ENCODE measurements at places on chromosomes 13 and 19.

DNA sequence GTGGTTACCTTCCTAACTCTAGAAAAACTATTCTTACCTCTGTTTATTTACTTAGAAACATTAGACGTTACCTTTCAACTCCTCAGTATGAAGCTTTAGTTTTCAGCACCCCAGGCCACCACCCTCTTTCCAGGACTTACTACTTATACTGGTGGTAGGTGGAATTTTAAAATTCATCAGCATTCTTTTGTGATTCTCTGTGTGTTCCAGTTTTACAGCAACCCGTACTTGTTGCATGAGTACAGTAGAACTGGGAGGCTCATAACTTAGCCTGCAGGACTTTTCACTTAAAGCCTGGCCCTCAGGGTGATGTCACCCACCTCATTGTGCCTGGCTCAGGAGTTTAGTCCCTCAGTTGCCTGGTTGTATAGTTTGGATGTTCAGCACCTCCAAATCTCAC lies 49.4 kb upstream of the ALOX5AP start:
- DNase-seq: no peak

- DNase-seq: no peak
Observed at GRCh38 chr19:7674010-7675005, 2.6 kb upstream of the MCEMP1 start.

GRCh38 chr13:68523838-68524424 lies 1293.8 kb upstream of the PCDH9 start:
- no peak for DNase-seq

DNA sequence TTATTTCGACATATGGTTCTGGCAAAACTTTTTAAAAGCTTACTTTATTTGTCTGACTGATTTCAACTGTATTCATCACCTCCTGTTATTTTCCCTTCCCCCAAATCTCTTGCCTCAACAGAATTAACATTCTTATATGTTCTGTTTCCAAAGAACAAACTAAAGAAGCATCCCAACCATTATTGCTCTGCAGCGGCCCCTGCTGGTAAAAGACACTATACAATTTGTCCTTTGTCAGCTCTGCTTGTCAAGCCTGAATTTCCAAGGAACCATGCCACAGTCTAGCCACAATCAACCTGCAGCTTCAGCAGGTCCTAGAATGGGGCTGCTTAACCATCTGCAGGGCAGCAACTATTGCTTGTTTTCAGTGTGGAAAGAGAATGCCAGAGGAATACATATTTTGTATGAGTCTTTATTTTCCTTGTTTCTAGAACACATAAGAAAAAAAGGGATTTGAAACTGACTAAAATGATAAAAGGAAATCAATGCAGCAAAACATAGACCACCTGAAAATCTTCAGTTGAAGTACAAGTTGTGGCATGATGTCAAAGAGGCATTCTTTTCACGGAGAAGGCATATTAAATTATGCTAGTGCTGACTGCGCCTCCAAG lies 845.3 kb downstream of the DIAPH3 start:
- peak; percentile 56 for DNase-seq

DNA sequence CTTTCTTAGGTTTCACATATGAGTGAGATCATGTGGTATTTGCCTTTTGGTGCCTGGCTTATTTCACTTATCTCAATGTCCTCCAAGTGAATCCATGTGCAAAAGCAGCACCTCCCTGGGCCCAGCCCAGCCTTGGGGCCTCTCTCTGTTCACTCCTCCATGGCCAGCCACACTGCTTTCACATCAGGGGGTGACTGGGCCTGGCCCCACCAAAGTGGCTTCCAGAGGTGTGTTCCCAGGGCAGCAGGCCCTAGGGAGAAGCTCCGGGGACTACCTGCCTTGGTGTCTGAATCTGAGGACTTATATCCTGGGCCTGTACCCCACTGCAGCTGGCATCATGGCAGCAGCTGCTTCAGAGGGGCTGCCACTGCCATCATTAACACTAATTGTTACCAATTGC lies 829.9 kb upstream of the SLITRK5 start:
- DNase-seq: no peak

GRCh38 chr19:13066933-13067807 lies 35.5 kb downstream of the LYL1 start:
- DNase-seq: no peak

DNA sequence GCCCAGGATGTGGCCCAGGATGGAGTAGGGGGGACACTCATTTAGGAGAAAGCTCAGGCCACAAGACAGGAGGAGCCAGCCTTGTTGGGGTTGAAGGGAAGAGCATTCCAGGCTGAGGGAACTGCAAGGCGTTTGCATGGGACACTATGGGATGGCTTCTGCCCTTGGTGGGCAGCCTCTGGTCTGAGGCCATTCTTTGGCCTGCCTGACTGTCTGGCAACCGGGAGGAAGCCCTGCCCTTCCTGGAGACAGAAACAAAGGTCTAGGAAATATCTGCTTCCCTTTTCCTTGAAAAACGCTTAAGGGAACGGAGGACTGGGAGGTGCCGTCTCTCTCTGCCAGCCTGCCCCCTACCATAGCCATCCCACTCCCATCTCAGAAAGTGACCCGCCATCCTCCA lies 2.8 kb upstream of the ICAM1 start:
- DNase-seq: no peak

DNA sequence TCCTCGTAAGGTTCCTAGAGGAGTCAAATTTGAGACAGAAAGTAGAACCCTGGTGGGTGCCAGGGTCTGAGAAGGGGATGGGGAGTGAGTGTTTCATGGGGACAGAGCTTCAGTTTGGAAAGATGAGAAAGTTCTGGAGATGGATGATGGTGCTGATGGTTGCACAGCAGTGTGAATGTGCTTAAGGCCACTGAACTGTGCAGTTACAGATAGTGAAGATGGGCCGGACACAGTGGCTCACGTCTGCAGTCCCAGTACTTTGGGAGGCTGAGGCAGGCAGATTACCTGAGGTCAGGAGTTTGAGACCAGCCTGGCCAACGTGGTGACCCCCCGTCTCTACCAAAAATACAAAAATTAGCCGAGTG lies 917 bp downstream of the SPC24 start:
- DNase-seq: no peak

GRCh38 chr13:77009011-77009410 lies 17.1 kb downstream of the CLN5 start:
- DNase-seq: no peak

- no peak for DNase-seq
Observed at GRCh38 chr19:29540114-29540513, 14.3 kb downstream of the VSTM2B start.

DNA sequence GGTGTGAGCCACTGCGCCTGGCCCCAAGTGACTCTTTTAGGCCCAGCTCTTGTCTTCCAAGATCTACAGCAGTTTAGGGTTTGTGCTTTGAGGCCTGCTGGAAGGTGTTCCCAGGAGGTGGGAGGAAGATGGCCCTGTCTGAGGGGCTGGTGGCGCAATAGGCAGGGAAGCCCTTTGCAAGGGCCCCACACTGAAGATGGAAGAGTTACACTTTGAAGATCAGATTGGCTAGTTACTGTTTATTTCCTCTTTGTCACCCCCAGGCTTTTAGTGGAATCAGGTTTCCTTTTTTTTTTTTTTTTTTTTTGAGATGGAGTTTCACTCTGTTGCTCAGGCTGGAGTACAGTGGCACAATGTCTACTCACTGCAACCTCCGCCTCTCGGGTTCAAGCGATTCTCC lies 1.9 kb upstream of the RABAC1 start:
- DNase-seq: no peak

DNA sequence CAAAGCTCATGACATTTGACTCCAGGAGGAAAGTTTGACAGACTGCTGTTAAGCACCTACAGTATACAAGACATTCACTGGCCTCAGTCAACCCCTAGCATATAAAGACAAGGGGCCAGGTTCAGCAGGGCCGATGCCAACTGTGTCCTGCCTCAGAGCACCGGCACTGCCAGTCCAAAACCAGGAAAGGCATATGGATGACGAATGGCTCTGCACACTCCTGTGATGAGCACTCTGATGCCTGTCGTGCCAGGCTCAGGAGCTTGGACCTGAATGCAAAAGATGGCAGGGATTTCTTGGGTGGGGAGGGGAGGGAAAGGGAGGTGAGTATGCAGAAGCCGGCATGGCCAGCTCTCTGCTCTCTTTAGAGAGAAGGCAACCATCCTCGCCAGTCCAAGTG lies 38.9 kb downstream of the COL4A1 start:
- DNase-seq: no peak

GRCh38 chr19:2394054-2394441 lies 33.3 kb downstream of the TIMM13 start:
- no peak for DNase-seq

- no peak for DNase-seq
Observed at GRCh38 chr13:85170372-85170771, 628.8 kb downstream of the SLITRK6 start.

- no peak for DNase-seq
Observed at GRCh38 chr19:11191934-11192333, 5.4 kb downstream of the KANK2 start.

DNA sequence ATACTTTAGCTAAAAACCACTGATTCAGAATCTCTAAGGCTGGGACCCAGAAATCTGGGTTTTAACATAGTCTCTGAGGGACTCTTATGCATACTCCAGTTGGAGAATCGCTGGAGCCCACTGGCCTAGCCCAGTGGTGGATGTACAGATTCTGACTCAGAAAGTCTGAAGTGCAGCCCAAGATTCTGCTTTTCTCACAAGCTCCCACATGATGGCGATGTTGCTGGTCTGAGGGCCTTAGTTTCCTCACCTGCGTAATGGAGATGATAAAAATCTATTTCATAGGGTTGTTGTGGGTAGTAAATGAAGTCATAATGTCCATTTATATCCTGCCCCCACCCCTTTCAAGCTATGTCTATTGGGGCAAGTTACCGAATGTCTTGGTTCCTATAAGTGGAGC lies 7.7 kb upstream of the CDADC1 start:
- DNase-seq: no peak

- no peak for DNase-seq
Observed at GRCh38 chr13:52830946-52831345, 17.5 kb downstream of the PCDH8 start.

GRCh38 chr19:42498169-42498757 lies 30.0 kb downstream of the CEACAM1 start:
- DNase-seq: no peak

DNA sequence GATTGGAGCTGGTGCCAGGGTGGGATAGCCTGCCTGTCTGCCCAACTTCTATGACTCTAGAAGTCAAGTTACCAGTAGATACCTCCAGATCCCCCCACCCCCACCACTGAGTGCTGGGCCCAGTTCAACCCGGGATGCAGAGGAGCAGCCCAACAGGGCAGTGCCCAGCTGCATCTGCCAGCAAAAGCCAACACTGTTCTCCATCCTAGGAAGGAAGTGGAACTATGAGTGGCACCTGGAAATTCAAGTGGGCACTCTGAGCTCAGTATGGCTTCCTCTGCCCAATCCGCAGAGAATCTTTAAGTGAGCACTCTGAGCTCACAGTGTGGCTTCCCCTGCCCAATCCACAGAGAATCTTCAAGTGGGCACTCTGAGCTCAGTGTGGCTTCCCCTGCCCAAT lies 14.2 kb downstream of the TUBGCP3 start:
- DNase-seq: no peak

DNA sequence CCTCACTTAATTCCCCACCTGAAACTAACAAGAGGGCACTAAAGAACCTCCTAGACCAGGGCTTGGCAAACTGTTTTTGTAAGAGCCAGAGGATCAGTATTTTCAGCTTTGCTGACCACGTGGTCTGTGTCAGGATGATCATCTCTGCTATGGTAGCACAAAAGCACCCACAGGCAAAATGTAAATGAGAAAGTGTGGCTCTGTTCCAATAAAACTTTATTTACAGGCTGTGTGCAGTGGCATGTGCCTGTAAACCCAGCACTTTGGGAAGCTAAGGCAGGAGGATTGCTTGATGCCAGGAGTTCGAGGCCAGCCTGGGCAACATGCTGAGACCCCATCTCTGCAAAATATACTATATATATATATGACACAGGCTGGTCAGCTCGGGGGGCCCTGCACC lies 31.2 kb downstream of the DNMT1 start:
- no peak for DNase-seq

DNA sequence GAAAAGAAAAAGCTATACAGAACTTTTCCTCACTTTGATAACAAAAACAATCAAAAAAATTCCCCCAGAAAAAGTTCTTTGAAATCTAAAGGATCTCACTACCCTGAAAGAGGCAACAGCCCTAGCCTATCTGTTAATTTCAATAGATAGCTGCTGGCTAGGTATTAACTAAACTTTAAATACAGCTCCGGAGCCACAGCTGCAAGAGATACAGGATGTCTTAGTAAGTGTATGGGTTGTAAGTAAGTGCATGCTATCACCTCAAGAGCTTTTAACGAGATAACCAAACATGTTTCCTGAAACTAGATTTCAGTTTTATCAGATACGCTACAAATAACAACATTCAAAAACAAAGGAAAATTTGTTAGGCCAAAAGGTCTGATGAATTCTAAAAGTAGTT lies 148.4 kb downstream of the KLF12 start:
- no peak for DNase-seq

DNA sequence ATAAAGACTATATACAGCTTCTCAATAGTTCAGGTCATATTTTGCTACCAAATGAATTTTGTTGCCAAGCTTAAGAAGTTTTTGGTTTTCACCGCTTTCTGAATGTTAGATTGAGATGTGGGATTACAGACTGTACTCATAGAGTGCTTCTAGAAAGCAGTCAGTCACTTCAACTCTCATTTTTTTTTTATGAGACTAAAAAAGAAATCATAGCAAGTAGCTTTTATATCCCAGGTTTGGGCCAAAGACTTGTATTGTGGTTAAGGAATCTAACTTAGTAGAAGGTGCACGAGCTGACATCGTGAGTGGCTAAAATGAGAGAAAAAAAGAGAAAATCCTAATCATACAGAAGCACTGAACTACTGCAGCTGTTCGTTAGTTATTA lies 2.2 kb upstream of the USPL1 start:
- DNase-seq: no peak

DNA sequence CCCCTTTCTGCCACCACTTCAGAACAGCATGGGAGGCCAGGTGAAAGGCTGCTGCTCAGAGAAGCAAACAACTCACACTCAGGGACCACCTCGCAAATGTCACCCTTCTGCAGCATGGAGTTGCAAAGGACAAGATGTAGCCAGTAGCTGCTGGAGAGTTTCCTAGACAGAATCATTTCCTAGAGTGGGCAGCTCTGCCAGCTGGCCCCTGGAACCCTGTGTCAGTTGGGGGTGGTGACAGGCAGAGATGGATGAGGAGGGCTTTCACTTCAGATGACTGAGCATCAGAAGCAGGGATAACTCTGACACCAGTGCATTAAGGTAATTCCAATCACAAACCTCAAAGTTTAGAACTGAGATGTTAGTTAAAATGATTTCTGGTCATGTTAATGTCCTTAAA lies 34.4 kb upstream of the EPHX3 start:
- DNase-seq: no peak

GRCh38 chr19:17718550-17718946 lies 732 bp upstream of the MAP1S start:
- no peak for DNase-seq

DNA sequence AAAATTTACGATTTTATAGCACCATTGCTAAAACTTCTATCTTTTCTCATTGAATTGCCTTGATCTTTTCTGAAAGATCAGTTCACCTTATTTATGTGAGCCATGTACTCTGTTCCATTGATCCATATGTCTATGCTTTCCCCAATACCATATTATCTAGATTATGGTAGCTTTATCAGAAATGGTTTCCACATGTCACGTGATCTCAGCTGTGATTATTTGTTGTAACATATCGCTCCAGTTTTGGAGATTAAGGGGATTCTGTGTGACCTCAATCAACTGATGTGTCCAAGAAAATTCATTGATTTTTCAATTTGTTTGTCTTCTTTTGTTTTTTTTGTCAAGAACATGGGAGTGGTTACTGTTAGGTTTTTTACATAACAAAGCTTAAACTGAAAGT lies 1114.5 kb upstream of the ATXN8OS start:
- DNase-seq: no peak

All from stimulated activated CD4-positive, alpha-beta T cell treated with anti-CD3 and anti-CD28 coated beads, Interleukin-12 subunit alpha, Interleukin-12 subunit beta, amount 100 ng/mL, for 24 hours (primary cell).